Mesangial cell (primary cell): ENCODE measurements at places on chromosomes 11 and 22. TPM values are rescaled to one million over a fixed set of nuclear protein-coding genes. Genes with fewer than 3 reads are reported as not detected.

The TAGLN gene
- 1,450 and 1,955 TPM in 2 replicates for total RNA-seq

The TECTA gene
- under 0.01 and 0.63 TPM in 2 replicates for total RNA-seq

The MMP10 gene
- 0.13 and 1.1 TPM in 2 replicates for total RNA-seq

The KREMEN1 gene
- total RNA-seq: 5.7 and 8.1 TPM in 2 replicates

The PARVG gene
- under 0.01 TPM in 1 of 2 replicates, not detected in the other for total RNA-seq

The OR10D3 gene
- not detected in 2 replicates for total RNA-seq

The DGCR6 gene
- 0.33 and 1.1 TPM in 2 replicates for total RNA-seq

The CNIH2 gene
- 0.63 and 2.0 TPM in 2 replicates for total RNA-seq

The OR6A2 gene
- total RNA-seq: not detected in 2 replicates

The MMP11 gene
- total RNA-seq: 12.5 and 117 TPM in 2 replicates

The OR8U1 gene
- total RNA-seq: not detected in 2 replicates

The PGA5 gene
- total RNA-seq: not detected in 2 replicates

The SCGB2A2 gene
- not detected in 2 replicates for total RNA-seq

The AGBL2 gene
- 0.98 and 2.8 TPM in 2 replicates for total RNA-seq

The OR56A5 gene
- total RNA-seq: not detected in 2 replicates

The HSPB2 gene
- 0.33 and 1.0 TPM in 2 replicates for total RNA-seq

The CCS gene
- 20.4 and 32.2 TPM in 2 replicates for total RNA-seq

The RTN4RL2 gene
- total RNA-seq: 0.16 and 4.4 TPM in 2 replicates

The E2F8 gene
- 0.38 and 4.6 TPM in 2 replicates for total RNA-seq

The ARHGAP20 gene
- total RNA-seq: 0.65 and 1.5 TPM in 2 replicates

The OR51I1 gene
- not detected in 2 replicates for total RNA-seq

The OR10A4 gene
- not detected in 2 replicates for total RNA-seq

The SYT8 gene
- total RNA-seq: 2.0 TPM in 1 of 2 replicates, not detected in the other

The RIMBP3C gene
- total RNA-seq: 0.13 and 0.33 TPM in 2 replicates

The ZNF70 gene
- 2.8 and 4.1 TPM in 2 replicates for total RNA-seq

The IL18 gene
- 19.9 and 54.5 TPM in 2 replicates for total RNA-seq

The MMP12 gene
- not detected in 2 replicates for total RNA-seq

The STK33 gene
- 4.7 and 9.0 TPM in 2 replicates for total RNA-seq

The LUZP2 gene
- under 0.01 and 0.13 TPM in 2 replicates for total RNA-seq

The CTR9 gene
- total RNA-seq: 15.1 and 15.5 TPM in 2 replicates
